ENCODE measurements at places on chromosomes 3 and 15.

DNA sequence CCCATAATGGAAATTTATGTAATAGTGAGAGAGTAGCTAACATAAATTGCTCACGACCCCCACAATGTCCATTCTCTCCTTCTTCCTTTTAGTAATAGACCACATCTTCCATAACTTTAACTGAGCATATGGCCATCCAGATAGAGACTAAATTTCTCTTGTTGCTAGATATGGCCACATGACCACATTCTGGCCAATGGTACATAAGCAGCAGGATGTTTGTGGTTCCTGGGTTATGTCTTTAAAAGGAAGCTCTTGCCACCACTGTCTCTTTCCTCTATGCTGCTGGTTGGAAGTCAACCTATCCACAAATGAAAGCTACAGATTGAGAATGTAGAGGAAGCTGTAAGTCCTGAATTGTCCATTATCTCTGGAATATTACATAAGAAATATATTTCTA lies 59.7 kb upstream of the NPHP3 start:
- no peak for DNase-seq

DNA sequence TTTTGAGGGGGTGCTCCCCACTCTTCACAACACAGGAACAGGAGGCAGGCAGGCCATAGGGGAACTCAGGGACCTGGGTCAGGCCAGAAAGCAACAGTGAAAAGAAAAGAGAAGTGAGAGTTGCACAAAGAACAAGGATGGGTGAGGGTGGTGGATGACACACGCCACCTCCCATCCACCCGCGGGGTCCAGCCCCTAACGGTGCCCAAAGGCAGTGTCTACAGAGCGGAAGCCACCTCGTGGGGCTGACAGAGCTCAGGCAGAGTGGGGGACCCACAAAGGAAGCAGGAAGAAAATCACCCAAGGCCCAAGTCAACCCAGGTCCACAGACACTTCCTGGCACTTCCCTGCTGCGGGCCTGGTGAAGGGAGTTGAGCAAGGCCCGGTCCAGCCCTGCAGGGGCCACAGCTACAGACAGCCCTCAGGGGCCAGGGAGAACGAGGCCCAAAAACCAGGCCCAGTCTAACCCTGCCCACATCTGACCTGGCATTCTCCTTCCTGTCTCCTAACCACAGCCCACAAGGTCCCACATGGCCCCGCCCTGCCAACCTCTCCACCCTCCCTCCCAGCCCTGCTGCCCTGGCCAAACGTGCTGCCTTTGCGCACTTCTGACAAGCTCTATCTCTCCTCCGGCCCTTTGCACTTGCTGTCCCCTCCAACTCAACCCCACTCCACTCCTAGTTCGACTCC lies 5.9 kb downstream of the NUP210 start:
- DNase-seq = peak; percentile 41

- DNase-seq = no peak
These were observed 59.0 kb upstream of the NECTIN3 start for GRCh38 chr3:111012388-111013248.

GRCh38 chr3:136235545-136235944 lies 14.6 kb upstream of the PCCB start:
- DNase-seq = no peak

DNA sequence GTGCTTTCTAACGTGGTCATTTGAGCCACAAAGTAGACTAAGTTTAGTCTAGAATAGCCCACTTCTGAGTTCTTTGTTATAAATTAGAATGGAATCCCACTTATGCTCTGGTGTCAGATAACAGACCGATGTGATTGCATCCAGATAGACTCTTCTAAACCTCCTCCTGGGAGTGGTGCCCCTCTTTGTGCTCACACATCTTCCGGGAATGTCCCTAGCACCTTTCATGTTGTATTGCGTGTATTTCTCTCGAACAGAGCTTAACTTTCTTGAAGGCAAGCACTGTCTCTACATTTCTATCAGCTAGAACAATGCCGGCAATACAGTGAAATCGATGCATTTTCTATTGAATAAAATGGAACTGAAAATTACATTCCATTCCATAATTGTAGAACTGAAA lies 23.0 kb downstream of the CP start:
- peak; percentile 26 for DNase-seq
